ENCODE measurements at places on chromosomes 7 and 10.
A peak's percentile ranks its signal among the peaks of the same experiment; 100 is the strongest.

DNA sequence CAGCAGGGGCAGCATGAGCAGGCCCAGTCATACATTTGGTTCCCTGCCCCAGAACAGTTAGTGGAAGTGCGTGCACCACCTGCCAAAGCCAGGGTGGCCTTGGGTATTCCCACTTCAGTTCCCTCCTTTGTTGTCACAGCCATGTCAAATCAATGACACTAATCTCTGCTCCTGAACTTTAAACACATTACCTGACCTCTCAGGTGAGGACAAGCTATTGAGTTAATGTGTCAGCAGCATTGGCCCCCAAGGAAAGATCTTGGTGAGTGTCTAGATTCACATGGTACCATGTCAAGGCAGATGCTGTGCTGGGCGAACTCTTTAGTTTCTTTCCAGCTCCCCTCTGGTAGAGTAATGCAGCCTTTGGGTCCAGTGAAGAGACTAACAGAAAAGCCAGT, 2.1 kb downstream of the CYP3A5 start:
- DNase-seq, result no peak

GRCh38 chr7:27196287-27196767, 3.6 kb downstream of the HOXA13 start:
- DNase-seq, result peak; percentile 84

GRCh38 chr10:33091201-33091600, 133.2 kb upstream of the ITGB1 start:
- no peak for DNase-seq

DNA sequence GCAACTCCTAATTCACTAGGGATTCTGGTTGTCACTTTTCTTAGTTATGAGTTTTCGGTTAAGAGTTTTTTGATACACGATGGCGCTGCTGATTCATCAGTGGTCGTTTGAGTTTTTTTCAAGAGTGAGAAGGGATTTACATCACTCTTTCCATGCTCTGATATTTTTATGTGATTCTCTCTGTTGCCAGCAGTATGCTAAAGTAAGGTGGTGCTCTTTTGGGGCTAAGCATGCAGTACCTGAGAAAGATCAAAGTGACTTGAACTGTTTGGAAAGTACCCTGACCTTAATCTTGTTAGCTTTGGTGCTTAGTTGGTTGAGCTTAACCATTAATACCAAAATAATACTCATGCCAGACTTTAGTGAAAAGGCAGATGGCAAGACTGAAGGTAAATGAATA, 28.1 kb downstream of the STAMBPL1 start:
- DNase-seq, result no peak

DNA sequence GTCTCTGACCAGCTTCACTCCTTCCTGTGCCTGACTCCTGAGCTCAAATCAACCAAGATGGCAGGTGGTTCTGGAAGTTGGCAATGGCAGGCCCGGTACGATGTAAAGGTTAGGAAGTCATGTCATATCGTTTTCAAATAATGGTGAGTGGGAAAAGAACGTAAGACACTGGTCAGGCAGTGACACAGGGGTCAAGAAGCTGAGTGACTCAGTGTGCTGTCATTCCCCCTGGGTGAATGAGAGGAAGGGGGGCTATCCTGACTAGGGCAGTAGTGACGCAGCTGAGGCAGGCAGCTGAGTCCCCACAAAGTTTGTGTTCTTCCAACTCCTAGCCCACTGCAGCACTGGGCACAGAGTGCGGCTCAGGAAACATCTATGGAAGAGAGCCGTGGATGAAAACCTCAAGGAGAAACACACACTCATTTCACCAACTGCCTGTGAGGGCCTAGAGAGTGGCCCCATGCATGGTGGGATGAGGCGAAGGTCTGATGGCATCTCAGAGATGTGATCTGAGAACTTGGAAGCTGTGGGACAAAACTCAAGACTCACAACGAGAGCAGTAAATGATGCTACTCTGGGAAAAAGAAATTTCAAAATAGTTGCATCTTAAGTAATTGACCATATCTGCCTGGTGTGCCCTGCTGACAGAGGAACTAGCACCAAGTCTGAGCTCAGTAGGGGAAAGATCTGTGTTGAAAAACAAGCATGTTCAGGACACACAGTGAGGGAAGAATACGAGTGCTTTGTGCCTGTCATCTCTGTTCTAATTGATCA, 23.2 kb downstream of the CREB3L2 start:
- DNase-seq, result no peak

DNA sequence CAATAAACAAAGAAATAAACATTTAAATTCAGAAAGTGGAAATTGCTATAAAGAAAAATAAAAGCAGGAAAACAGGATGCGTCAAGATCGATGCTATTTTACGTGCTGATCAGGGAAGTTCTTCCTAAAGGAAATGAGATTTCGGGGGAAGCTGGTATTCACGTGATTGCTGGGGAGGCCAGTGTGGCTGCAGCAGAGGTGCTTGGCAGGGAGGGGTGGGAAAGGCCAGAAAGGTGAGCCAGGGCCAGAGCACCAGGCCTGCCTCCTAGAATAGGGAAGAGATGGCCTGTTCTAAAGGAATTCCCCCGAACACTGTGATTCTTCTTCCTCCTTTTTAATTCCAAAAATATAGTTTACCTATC, 923 bp upstream of the CREB3L2 start:
- DNase-seq, result no peak

DNA sequence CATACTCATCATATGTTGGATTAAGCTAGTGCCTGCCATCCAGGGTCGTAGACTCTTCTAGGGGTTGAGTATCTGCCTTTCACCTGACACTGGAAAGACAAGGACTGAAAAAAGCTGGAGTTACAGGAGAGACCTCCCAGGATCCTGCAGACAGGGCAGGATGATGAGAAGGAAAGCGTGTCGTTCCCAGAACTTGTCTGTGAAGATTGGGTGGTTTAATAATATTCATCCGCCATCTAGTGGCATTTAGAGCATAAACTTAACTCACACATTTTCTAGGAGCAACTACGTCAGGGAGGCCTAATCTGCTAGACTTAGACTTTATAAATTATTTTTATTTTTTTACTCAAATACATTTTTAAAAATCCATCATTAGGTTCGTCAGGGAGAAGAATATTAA, 59.6 kb downstream of the ADRB1 start:
- DNase-seq, result no peak

GRCh38 chr7:37251222-37251621, 197.4 kb downstream of the ELMO1 start:
- no peak for DNase-seq

- DNase-seq, result no peak
Observed at GRCh38 chr10:121792198-121792597, 135.6 kb downstream of the ATE1 start.

DNA sequence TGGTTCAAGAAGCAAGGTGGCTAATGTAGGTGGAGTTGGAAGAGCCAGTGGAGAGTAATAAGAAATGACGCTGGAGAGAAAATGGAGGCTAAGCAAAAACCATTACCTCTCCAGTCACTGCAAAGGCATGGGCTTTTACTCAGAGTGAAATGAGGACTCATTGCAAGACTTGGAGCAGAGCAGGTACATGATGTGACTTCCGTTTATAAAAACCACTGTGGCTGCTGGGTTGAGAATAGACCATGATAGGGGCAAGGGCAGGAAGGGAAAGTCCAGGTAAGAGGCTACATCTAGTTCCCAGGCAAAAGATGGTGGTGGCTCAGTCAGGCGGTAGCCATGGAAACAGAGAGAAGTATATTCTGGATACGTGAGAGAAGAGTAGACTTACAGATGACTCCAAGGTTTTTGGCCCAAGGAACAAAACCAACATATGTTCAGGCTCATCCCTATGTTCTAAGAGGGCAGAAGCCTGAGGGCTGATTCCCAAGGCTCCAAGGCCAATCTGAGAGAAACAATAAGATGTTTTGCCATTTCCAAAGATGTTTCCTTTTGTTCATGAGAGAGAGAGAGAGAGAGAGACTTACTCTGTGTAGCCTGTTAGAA, 21.5 kb upstream of the PDE1C start:
- no peak for DNase-seq

- DNase-seq, result no peak
Observed at GRCh38 chr10:106078895-106079576, 1085.5 kb downstream of the SORCS1 start.

GRCh38 chr7:69205581-69205980, 392.7 kb upstream of the AUTS2 start:
- no peak for DNase-seq

- DNase-seq, result no peak
Observed at GRCh38 chr7:2734751-2735571, 47.0 kb downstream of the AMZ1 start.

DNA sequence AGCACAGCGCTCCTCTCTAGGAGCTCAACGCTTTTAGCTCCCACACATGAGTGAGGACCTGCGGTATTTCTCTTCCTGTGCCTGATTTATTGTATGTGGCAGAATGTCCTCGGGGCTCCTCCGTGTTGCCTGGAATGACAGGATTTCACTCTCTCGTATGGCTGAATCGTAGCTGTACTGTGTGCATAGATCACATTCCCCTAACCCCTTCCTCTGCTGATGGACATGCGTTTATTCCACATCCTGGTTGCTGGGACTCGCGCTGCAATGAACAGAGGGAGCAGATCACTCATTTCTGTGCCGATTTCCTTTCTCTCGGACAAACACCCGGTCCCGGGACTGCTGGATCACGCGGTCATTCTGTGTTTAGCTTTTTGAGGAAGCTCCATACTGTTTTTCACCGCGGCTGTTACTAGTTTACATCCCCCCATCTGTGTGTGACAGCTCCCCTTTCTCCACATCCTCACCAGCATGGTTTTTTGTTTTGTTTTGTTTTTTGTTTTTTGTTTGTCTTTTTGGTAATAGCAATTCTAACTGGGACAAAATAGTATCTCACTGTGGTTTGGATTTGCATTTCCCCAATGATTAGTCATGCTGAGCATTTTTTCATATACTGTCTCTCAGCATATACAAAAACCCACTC, 76.3 kb downstream of the FOXL3 start:
- DNase-seq, result no peak

DNA sequence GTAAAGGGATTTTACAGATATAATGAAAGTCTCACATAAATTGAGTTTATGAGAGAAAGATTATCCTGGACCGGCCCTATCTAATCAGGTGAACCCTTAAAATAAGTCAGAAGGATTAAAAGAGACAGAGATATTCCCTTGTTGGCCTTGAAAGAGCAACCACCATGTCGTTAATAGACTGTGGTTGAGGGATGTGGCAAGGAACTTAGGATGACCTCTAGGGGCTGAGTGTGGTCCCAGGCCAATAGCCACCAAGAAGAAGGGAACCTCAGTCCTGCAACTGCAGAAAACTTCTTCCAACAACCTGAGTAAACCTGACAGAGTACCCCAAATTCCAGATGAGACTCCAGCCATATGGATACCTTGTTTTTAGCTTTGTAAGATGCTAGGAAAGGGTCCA, 121.5 kb downstream of the POLR1F start:
- no peak for DNase-seq

DNA sequence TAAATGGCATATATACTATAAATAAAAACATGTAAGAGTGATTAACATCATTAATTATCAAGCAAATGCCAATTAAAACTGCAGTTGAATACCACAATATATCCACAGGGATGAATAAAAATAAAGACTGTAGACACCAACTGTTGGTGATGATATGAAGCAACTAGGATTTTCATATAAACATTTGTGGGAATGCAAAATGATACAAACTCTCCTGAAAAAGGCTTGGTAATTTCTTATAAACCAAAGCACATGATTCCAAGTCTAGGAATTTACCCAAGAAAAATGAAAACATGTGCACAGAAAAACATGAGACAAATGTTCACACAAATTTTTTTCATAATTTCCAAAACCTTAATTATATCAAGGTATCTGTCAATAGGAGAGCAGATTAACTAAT, 448.1 kb downstream of the ETV1 start:
- no peak for DNase-seq

DNA sequence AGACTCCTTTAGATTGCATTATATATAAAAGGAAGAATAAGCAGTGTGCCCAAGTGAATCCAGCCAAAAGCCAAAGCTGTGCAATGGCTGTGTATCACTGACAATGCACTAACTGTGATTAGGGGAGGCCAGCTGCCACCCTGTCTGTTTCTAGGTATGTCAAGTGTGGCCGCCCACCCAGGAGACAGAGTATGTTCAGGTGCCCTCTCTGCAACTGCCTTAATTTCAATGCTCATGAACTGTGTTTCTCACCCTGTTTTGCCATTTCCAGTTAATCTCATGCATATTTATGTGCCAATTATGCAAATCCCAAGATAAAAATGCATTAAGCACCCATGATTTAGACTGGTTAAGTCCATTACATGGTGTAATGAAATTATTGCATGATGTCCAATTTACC, 159.4 kb downstream of the FRMD4A start:
- no peak for DNase-seq

DNA sequence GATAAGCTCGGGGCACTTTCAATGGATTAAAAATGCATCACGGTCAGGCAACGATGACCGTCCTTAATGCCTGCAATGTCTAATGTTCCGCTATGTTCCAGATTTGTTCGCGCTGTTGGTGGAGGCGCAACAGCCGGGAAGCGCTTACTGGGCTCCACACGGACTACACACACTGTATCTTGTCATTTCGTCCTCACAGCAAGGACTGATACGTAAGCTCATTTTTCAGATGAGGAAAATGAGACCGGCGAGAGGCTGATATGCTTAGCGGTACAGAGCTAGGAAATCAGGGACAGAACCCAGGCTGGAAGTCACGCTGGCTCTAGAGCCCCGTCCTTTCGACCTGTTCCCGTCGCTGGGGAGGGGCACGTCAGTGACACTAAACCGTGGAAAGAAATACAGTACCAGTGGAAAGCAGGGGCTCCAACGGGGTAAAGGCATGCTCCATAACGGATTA, 670 bp downstream of the TPK1 start:
- DNase-seq, result no peak

GRCh38 chr7:103129702-103130549, 19.0 kb downstream of the NAPEPLD start:
- no peak for DNase-seq

DNA sequence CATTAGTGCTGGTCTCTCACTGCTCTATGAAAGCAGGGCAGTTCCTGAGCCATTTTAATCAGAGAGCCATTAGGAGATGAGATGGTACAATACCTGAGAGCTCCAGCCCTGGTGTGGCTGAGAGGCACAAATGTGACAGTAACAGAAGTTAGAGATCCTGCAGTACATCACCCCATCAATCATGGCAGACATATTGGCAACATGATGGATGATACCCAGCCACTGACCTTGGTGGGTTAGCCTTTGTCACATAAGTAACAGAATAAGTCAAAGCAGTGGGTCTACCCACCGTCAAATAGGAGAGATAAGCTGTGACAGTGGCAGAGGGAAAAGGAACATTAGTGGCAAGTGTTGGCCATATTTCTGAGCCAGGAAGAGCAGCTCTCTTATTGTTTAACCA, 53.3 kb upstream of the NXPH1 start:
- DNase-seq, result no peak

GRCh38 chr10:49082766-49083165, 32.6 kb downstream of the VSTM4 start:
- DNase-seq, result no peak

Measured in activated CD4-positive, CD25-positive, alpha-beta regulatory T cell treated with anti-CD3 and anti-CD28 coated beads, Interleukin-2, amount 50 U/mL, for 72 hours (primary cell).